ENCODE measurements at places on chromosomes 6 and 20. TPM values are rescaled to one million over a fixed set of nuclear protein-coding genes. Genes with fewer than 3 reads are reported as not detected.

The COL21A1 gene
- total RNA-seq = 22.2 TPM

The C6orf132 gene
- 0.83 TPM for total RNA-seq

The NTSR1 gene
- total RNA-seq = 0.83 TPM

The EMILIN3 gene
- 0.83 TPM for total RNA-seq

The VSX1 gene
- total RNA-seq = not detected

The SLC17A3 gene
- not detected for total RNA-seq

The MYL9 gene
- 3,466 TPM for total RNA-seq

The DDO gene
- 1.5 TPM for total RNA-seq

The SRSF6 gene
- 23.3 TPM for total RNA-seq

The LRP11 gene
- total RNA-seq = 21.9 TPM

The SEC23B gene
- 14.1 TPM for total RNA-seq

The THBS2 gene
- 31.2 TPM for total RNA-seq

The NRSN1 gene
- 0.11 TPM for total RNA-seq

The OR2H1 gene
- not detected for total RNA-seq

DNA sequence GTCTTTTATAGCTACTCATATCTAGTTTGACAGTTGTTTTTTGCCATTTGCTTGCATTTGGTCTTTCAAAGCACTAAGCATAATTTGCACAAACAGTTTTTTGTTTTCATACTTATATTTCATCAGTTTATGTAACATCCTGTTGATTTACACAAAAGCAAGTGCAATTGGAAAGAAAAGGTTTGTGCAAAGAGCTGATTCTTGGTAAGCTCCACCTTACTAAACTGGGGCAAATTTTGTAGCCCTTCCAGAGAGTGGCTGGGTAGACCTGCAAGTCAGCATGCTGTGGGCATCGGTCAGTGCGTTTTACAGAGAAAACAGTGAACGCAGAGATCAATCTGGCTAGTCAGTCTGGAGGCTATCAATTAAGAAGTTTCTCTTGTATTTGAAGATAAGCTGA lies 34.5 kb downstream of the TXLNB start:
- no peak for DNase-seq

DNA sequence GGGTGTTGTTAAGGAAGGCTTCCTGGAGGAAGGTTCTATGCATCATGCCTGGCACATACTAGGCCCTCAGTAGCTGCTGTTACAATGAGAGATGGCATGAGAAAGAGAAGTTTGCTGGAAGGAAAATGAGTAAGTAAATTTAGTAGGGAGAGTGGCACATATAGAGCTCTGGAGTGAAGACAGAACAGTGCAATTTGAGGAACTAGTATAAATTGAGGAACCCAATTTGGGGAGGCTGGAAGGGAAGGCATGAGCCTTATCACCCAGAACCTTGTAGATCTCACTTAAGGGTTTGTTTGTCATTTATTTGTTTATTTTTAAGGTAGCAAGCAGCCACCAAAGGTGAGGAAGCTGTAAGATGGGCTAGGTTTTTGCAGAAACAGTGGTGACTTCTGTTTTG lies 87.1 kb upstream of the SCGN start:
- no peak for DNase-seq

- DNase-seq = no peak
Observed at GRCh38 chr20:824916-825315, 8.6 kb upstream of the FAM110A start.

- DNase-seq = no peak
Observed at GRCh38 chr20:32875673-32876072, 16.9 kb downstream of the EFCAB8 start.

DNA sequence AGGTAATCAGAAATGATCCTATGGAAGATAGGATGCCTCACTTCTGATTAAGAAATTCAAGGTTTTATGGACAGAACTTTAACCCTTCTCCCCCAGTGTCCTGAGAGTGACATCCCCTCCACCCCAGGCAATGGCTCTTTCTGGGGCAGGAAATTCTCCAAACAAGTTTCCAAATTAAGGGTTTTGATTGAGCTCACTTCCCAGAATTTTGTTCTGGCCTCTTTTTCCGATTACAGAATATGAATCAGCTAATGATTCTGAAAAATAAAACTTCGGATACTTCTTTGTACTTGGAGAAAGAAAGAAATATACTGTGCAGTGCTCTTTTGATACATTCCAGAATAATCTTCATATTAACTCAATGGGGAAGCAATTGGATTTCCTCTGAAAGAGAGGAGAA lies 32.8 kb upstream of the TASP1 start:
- DNase-seq = no peak

- DNase-seq = no peak
Observed at GRCh38 chr6:97097068-97098047, 172.8 kb downstream of the KLHL32 start.

DNA sequence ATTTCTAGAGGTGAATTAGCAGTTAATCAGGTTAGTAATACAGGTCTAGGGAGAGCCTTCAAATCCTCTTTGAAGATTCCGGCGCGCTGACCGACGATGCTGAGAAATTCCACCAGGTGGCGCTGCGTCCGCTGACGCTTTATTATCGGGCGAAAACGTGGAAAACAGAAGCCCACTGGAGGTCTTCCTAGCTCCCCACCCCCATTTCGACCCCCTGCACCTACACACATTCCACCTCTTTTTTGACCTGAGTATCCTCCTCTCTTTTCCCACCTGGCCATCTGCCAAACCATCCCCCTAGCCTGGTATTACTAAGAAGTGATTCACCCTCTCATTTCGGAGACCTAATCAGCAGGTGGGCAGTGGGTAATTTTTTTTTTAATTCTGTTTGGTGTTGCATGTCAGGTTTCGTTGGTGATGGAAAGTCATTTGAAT lies 65.4 kb upstream of the RIN2 start:
- no peak for DNase-seq

GRCh38 chr20:36043892-36044515 lies 75.6 kb downstream of the CNBD2 start:
- no peak for DNase-seq

GRCh38 chr6:145801021-145801420 lies 13.6 kb downstream of the FBXO30 start:
- DNase-seq = no peak

DNA sequence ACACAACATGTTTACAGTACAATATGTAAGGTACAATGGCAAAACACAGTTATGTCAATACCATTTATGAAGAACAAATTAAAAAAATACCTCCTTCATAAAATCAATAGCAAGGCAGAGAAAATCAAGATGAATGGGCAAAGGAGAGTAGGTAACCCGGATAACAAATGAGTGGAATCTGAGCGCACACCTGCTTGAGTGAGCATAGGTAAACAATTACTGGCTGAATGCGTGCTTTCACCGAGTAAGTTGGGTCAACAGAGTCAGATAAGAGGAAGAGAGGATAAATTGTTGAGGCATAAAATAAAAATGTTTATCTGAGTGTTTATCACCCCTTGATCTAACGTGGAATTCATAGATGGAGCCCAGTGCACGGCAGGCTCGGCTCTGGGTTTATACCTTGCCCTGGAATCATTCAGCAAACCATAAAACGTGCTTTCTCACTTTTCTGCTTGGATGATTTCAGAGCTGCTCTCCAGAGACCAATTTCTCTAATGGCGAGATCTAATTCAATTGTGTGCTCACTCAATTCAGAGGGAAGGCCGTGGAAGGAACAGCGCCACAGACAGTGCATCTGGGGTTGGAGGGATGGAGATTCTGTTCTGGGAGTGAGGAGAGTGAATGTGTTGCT lies 224.8 kb upstream of the MAP3K7 start:
- DNase-seq = no peak

DNA sequence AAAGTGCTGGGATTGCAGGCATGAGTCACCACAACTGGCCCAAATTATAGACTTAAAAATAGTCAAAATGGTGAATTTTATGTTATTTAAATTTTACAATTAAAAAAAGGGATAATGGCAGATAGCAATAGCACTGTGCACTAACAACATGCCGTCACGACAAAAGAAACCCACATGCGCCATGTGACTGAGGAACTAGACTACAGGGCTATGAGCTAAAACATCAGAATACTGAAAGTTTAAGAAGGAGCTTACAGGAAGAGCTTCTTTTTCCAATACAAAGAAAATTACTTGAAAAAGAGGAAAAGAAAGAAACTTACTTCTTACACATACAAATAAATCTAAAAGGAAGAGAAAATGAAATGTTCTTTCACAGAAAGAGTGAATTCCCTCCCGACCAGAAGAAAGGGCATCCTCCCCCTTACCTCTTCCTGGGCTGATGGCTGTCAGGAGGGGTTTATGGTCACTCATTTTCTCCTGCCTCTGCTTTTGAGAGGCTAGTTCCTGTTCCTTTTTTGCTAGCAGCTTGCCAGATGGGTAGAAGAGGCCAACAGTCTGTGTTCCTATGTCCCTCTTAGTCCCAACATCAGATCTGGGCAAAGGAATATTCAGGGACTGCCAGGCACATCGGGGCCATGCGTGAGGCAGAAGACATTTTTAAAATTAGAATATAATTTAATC lies 54.5 kb downstream of the DZANK1 start:
- no peak for DNase-seq

- DNase-seq = no peak
Observed at GRCh38 chr20:35568645-35569044, 26.8 kb downstream of the ERGIC3 start.

DNA sequence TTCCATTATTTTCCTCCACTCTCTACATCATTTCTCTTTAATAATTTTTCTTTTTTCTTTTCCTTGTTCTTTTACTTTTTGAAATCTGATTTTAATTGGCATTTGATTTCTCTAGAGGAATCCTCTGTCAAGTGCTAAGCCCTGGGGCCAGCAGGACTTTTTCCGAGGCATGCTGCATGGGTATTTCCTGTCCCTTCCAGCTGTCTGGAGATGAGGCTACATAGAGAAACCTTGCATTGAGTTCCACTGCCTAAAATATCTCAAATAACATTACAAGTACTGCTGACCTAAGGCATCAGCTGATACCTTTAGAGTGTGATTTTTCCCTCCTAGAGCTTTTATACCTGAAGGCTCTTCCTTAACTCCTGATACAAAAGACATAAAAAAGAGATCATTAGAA lies 6.2 kb downstream of the RNF217 start:
- DNase-seq = no peak

DNA sequence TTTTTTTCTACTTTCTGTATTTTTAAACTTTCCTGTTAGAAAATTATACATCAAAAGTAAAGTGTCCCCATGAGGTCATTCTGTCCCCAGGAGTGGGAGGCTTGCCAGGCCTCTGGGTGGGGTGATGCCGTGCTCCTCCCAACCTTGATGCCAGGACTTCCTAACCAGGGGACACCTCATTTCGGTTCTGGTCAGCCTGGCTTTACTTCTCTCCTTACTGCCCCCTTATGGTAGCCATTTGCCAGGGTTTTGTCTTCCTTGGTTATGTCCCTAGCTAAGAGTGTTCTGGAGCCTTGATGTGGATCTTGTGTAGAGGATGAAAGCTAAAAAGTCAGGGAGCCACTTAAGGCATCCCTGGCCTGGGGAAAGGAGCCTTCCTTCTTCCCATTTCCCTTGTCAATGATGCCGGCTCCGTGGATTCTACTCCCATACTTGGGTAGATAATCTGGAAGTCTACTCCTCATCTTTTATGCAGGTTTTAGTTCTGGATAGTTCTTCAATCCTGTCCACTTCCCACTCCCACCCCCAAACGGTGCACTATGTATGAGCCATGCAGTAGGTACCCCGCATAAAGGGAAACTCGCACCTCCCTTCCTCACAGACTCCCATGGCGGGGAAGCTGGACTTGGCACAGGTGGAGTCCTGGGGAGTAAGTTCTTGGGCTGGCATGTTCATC lies 164.1 kb upstream of the SALL4 start:
- DNase-seq = no peak

DNA sequence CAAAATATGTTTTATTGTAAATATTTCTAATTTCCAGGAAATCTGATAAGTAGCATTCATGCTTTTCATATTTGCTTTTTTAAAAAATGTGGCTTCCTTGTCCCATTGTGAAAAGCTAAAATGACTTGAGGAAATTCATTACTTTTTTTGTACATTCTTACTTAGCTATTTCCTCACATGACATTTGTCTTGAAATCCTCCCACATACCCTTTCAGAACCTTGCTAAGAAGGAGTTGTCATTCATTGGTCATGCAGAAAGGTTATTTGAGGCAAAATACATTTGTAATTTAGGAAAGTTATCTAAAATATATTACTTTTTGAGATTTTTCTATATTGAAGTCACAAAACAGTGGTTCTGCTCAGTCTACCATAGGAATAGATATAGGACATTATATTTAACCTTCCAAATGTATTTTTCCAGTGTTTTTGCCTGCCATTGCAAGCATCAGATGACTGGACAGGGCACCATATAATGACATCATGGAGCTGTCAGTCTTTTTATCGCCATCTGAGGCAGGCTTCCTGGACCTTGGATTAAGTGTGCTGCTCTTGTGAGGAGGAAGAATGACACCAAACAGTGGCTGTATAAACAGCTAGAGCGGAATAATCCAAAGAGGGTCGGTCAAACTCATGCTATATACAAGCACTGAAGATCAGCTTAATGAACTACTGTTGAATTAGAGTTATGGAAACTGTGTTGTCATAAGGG lies 109.4 kb upstream of the HCRTR2 start:
- DNase-seq = no peak

GRCh38 chr6:35719404-35719829 lies 17.4 kb upstream of the ARMC12 start:
- DNase-seq = no peak

DNA sequence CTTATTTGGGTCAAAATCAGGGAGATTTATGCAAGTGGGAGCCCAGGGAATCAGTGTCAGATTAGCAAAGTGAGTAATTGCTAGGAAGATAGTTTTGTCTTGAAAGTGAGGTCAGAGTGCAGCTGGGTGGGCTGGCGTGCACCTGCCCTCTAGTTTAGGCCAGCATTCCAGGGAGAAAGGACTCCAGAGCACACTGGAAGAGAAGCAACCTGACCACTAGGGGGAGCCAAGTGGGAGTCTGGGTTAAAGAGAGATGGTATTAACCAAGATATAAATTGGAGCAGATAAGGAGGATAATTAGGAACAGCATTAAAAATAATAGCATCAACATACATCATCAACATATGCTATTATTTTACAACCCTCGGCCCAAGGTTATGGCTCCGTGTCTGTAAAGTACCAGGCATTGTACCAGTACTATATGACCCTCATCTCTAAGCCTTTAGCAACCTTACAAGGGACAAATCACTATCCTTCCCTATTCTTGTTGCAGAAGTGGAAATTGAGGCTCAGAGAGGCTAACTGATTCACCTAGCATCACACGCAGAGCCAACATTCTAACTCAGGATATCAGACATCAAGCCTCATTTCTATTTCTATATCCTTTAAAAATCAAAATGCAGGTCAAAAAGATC lies 57.8 kb downstream of the SLC2A10 start:
- no peak for DNase-seq

DNA sequence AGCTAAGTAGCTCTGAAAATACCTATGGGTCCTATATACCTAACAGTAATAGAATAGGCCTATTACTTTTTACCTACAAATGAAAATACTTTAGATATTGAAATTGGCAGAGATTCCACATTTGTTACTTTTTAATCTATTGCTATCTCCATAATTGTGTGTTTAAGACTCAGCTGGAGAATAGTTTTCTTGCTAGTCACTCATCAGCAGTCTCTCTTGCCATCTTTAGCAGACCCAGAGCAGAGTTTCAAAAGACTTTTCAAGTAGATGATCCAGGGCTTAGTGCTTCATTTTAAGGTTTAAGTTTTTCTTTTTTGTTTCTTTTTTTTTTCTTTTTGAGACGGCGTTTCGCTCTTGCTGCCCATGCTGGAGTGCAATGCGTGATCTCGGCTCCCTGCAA lies 12.9 kb downstream of the ANKS1A start:
- no peak for DNase-seq

- no peak for DNase-seq
Observed at GRCh38 chr20:51480507-51481270, 61.8 kb downstream of the NFATC2 start.

GRCh38 chr6:134092449-134092848 lies 40.0 kb upstream of the SLC2A12 start:
- DNase-seq = peak; percentile 2

- DNase-seq = no peak
Observed at GRCh38 chr6:20707870-20708269, 173.6 kb downstream of the CDKAL1 start.
